ENCODE measurements at places on chromosomes 1 and 21. TPM values are rescaled to one million over a fixed set of nuclear protein-coding genes. Genes with fewer than 3 reads are reported as not detected.

DNAJC8 gene
- 69.8 TPM for total RNA-seq

GPR153 gene
- 6.9 TPM for total RNA-seq

GRCh38 chr1:228754646-228755268, 19.5 kb downstream of the RHOU start:
- no peaks in the 10 kb centered on the region for H3K27me3 ChIP-seq
- H3K36me3 ChIP-seq: no peaks in the 10 kb centered on the region
- H3K4me3 ChIP-seq: no peak overlapping the region

DNA sequence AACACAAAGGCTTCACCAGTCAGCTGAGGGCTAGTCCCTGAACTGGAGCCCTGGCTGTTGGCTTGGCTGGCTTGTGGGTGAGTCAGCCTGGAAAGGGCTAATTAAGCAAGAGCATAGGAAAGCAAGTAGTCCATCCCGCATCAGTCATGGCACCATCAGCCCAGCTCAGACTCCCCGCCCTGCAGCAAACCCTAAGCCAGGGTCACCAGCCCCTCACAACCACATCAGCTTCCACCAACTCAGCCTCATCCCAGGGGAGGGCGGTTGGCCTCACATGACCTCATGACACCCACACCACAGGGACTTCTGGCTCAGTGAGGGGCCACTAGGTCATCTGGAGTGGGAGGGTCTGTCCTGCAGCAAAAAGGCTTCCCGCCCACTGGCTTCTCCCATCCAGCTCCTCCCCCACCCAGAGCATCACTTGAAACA, 7.0 kb upstream of the SPATC1L start:
- DNase-seq: peak; percentile 11
- no peaks in the 10 kb centered on the region for H3K27me3 ChIP-seq
- H3K4me3 ChIP-seq: no peak overlapping the region
- peaks cover 16% of the 10 kb centered on the region for H3K4me1 ChIP-seq
- H3K36me3 ChIP-seq: no peaks in the 10 kb centered on the region
- no peak overlapping the region for H3K27ac ChIP-seq

DNA sequence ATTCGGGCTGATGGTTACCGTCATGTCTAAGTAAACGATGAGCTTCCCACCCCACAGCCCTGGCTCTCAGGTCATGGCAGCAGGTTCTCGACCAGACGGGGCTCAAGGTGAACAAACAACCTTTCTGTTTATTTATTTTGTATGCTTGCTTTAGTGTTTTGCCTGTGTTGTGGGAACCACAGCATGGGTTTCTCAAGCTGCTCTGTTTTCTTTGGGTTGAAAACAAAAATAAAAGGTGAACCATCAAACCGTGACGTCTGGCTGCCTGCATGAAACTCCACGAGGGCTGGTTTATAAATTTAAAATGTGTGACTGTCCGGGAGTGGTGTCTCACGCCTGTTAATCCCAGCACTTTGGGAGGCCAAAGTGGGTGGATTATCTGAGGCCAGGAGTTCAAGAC, 28.0 kb downstream of the TMEM51 start:
- no peaks in the 10 kb centered on the region for H3K27me3 ChIP-seq
- H3K27ac ChIP-seq: no peak overlapping the region
- H3K4me1 ChIP-seq: peaks cover 18% of the 10 kb centered on the region

GRCh38 chr1:115545791-115546733, 95.7 kb upstream of the VANGL1 start:
- H3K4me3 ChIP-seq: no peak overlapping the region
- H3K4me1 ChIP-seq: peaks cover 20% of the 10 kb centered on the region
- no peaks in the 10 kb centered on the region for H3K36me3 ChIP-seq
- peak; percentile 86 for DNase-seq
- peak overlapping the region; percentile 90 for H3K27ac ChIP-seq

DNA sequence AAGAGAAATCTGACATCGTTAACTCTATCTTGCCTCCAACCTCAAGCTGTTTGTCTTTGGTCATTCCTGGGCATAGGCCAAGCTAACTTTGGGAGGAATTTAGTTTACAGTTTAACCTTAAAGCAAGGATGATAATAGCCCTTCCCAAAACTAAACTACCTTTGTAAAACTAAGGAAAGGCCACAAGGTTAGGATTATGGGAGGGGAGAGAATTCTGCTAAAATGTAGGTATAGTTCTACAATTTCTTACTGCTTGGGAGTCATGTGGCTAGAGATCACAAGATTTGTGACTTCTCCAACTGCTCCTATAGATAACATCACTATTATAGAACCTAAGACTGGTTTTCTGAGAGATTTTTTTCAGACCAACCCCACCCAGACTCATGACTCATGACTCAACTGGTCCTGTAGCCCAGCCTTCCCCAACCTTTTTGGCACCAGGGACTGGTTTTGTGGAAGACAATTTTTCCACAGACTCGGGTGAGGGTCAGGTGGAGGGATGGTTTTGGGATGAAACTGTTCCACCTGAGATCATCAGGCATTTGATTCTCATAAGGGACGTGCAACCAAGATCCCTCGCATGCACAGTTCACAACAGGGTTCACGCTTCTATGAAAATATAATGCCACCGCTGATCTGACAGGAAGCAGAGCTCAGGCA, 70.7 kb upstream of the MUTYH start:
- no peaks in the 10 kb centered on the region for H3K4me1 ChIP-seq
- no peak overlapping the region for H3K4me3 ChIP-seq
- no peaks in the 10 kb centered on the region for H3K36me3 ChIP-seq
- H3K27me3 ChIP-seq: no peaks in the 10 kb centered on the region

- no peak overlapping the region for H3K27ac ChIP-seq
- H3K27me3 ChIP-seq: no peaks in the 10 kb centered on the region
These were observed 47.2 kb downstream of the CAPN9 start for GRCh38 chr1:230794431-230794830.

GRCh38 chr1:151458802-151459330, 428 bp downstream of the POGZ start:
- peak; percentile 77 for DNase-seq
- H3K4me1 ChIP-seq: peaks cover 15% of the 10 kb centered on the region
- peak overlapping the region; percentile 99 for H3K27ac ChIP-seq
- no peaks in the 10 kb centered on the region for H3K27me3 ChIP-seq

All from hepatocyte (in vitro differentiated cells).